ENCODE measurements at places on chromosomes 3 and 15.

DNA sequence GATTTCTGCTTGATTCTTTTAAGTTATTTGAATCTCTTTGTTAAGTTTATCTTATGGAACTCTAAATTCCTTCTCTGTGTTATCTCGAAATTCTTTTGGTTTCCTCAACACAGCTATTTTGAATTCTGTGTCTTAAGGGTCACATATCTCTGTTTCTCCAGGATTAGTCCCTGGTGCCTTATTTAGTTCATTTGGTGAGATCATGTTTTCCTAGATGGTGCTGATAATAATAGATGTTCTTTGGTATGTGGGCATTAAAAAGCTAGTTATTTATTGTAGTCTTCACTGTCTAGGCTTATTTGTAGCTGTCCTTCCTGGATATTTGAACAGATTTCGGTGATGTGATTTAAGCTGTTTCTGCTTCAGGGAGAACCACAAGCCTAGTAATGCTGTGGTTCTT, 615.6 kb upstream of the NECTIN3 start:
- DNase-seq = peak; percentile 2

DNA sequence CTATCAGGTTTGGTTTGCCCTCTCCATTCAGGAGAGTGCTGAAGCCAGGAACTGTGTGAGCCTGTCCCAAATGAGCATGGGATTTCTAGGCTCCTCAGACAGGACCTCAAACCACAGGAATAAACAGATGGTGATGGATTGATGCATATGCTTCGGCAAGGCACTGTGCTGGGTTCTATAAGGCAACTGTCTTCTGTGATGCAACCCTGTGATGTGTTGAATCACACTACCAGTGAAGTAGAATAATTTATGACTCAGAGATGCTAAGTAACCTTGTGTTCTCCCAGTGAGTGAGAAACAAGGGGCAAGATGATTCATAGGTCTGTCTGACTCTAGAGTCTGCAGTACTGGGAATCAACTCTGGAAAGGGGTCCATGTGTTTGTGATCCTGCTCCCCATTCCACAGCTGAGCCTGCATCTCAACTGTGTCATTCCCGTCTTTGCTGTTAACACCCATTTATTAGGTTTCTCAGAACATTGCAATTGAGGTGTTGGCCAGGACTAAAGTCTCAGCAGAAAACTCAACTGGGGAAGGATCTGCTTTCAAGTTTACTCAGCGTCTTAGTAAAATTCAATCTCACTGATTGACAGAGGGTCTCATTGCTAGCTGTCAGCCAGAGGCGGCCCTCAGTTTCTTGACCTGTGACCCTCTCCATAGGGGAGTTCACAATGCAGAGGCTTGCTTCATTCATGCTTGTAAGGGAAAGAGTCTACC, 510.1 kb upstream of the CFAP20DC start:
- peak; percentile 92 for DNase-seq

DNA sequence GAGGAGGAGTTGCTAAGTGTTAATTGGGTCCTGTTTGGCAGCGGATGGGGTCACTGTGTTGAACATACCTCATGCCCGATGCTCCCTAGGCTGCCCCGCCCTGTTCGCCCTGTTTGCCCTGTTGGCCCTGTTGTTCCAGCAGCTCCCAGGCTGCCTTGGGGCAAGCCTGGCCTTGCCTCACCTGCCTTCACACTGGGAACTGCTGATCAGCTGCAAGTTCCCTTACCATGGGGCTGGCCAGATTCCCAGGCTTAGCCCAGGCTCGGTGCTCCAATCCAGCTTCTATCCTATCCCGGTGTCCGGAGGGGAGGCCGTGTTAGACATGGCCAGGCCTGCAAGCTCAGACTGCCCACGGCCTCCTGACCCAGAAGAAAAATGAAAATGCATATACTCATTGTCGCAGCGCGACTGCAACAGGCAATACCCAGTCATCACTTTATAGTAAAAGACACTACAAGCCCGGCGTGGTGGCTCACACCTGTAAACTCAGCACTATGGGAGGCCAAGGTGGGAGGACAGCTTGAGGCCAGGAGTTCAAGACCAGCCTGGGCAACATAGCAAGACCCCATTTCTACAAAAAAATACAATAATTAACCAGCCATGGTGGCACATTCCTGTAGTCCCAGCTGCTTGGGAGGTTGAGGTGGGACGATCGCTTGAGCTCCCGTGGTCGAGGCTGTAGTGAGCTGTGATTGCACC, 42.9 kb upstream of the ZNF710 start:
- no peak for DNase-seq

DNA sequence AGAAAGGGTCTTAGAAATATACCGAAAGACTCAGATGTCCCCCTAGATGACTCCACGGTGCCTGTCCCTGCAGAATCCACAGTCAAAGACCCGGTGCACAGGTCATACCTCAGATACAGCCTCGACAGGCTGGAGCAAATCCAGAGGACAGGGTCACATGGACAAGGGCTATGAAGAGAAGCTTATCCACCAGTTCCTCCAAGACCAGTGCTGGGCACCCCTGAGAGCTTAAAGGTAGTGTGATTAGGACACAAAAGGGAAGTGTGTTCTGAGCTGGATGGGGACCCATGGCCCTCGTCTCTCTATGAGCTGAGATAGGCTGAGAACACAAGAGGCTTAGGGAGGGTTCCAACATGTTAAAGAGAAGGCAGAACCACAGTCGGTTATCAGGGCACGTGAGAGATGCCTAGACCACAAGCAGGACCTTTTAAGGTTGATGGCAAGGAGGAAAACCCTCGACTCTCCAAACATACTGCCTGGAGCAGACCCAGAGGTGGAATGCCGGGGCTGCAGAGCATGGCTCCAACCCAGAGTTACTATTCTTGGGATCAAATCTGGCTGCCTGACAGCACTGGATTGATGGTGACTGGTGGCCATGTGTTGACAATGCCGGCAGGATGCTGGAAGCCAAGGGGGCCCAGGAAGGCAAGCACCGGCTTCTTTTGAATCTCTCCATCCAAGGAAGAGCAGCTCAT, 46.9 kb downstream of the ADCY5 start:
- no peak for DNase-seq

DNA sequence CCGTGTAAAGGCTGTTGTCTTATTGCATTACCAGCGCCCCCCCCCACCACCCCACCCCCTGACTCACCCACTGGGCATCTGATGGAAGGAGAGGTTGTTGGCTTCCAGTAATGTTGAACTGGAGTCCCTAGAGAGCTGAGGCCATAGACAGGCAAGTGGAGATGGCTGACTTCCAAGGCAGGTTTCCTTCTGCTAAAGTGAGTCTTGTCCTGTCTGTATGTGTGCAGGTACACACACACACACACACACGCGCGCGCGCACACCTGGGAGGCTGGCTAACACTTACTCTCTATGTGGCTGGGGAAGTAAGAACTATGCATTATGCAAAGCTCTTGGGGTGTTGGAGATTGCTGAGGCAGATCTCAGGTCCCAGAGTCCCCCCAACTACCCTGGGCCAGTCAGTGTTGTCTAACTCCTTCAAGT, 1.6 kb upstream of the KY start:
- DNase-seq = no peak

GRCh38 chr3:195910499-195910845, 2.1 kb upstream of the TNK2 start:
- no peak for DNase-seq

- DNase-seq = no peak
These were observed 1.2 kb upstream of the ABHD17C start for GRCh38 chr15:80693682-80694610.
